ENCODE measurements at places on chromosomes 16 and 17.
A peak's percentile ranks its signal among the peaks of the same experiment; 100 is the strongest.

DNA sequence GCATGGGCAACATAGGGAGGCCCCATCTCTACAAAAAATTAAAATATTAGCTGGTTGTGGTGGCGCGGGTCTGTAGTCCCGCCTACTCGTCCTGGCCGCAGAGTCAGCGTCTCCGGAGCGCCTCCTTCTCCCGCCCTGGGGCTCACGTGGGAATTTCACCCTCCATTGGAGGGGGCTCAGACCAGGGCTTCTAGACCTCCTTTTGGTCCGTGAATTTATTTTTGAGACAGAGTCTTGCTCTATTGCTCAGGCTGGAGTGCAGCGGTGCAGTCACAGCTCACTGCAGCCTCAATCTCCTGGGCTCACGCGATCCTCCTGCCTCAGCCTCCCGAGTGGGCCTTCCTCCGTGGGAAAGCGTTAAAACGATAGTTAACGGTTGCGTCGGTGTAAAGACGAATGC, 394 bp upstream of the NME4 start:
- peak; percentile 77 for DNase-seq

DNA sequence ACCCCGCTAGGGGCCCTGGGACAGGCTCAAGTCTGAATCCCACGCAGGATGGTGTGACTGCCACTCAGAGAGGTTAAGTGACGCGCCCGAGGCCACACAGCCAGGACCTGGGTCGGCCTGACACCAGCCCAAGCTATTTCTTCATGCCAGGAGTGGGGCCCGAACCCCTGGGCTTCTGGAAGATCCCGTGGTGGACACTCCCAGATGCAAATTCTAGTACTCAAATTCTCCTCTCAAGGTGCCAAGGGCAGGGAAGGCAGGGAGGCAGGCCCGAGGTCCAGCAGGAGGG, 5.2 kb downstream of the IL17C start:
- DNase-seq = no peak

- DNase-seq = peak; percentile 58
Observed at GRCh38 chr16:82660966-82661365, 34.2 kb downstream of the CDH13 start.

- peak; percentile 85 for DNase-seq
Observed at GRCh38 chr17:59425085-59425931, 93.9 kb downstream of the YPEL2 start.

DNA sequence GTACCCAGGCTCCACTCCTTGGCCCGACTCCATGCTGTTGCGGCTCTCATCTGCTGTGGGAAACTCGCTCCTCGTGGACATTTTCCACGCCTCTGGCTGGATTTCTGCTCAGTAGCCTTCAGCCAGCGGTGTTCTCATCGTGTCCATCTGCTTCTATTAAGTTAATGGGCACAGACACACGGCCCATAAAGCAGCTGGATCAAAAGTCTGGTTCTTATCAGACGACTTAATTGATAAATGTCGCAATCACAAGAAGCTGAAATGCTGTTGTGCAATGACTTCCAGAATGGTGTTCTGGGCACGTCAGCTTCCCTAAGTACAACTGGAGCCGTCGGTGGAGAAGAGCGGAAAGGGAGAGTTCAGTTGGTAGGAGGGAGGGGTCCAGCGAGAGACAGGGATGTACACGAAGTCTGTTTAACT, 211.7 kb upstream of the CHMP6 start:
- DNase-seq = peak; percentile 31

- peak; percentile 6 for DNase-seq
Observed at GRCh38 chr17:33494151-33494550, 201.1 kb upstream of the ASIC2 start.

- no peak for DNase-seq
Observed at GRCh38 chr17:83149761-83150251, 70.4 kb downstream of the METRNL start.

DNA sequence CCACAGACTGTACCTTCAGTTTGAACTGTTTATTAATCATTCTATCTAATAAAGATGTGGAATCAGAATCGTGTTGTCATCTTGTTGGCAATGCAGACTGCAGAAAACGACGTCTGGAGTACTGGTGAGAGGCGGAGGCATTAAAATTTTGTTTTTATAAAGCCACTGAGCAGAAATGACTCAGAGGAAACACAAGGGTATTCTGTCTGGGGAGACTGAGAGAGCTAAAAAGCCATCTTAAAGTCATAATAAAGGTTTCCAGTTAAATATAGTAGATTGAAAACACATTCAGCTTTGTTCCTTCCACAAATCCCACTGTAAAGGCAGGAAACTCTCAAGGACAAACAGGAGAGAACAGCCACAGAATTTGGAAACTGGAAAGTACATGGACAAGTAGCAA, 74.2 kb downstream of the CPPED1 start:
- peak; percentile 6 for DNase-seq

DNA sequence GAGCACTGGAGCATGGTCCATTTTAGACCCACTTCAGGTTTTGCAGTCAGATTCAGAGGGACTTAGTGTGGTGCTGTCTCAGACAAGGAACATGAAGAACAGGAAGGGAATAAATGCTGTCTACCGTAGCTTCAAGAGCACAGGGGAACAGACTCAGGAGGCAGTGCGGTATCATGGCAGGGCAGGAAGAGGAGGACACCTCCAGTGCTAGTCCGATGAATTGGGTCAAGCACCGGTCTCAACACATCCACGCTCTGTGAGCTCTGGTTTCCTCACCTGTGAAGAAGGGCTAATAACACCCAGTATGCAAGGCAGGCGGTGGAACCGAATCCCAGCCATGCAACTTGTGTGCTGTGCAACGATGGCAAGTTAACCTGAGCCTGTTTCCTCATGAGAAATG, 3.6 kb upstream of the ANKFY1 start:
- DNase-seq = no peak

GRCh38 chr16:53156516-53156915, 101.7 kb downstream of the CHD9 start:
- no peak for DNase-seq

DNA sequence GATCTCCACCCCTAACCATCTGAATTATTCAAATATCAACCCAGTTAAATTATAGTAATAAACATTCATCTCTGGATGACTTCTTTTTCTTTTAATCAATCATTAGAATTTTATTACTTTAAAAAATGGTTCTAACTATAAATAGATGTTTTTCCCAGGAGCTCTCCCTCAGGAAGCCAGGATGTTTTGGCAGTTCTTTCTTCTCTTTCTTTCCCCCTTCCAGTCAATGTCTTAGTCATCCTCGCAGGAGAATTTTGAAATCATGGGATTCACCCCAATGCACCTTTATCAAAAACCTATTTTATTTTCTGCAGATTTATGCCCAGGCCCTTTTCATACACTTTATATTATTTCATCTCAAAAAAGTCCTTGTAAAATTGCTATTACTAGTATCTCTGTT, 711.6 kb downstream of the CDH11 start:
- DNase-seq = peak; percentile 23

DNA sequence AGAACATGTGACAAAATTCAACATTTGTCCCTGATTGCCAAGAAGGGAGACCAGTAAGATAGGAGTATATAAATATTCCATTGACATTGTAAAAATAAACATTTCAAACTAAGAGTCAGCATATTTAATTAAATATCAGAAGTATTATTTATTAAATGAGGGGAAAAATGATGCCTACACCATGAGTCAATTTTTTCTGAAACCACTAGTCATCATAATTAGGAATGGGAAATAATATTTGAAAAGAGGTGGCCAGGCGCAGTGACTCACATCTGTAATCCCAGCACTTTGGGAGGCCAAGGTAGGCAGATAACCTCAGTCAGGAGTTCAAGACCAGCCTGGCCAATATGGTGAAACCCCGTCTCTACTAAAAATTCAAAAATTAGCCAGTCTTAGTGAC, 2.1 kb downstream of the CMTM1 start:
- DNase-seq = no peak

GRCh38 chr17:73493956-73494926, 150.0 kb downstream of the SDK2 start:
- DNase-seq = no peak

DNA sequence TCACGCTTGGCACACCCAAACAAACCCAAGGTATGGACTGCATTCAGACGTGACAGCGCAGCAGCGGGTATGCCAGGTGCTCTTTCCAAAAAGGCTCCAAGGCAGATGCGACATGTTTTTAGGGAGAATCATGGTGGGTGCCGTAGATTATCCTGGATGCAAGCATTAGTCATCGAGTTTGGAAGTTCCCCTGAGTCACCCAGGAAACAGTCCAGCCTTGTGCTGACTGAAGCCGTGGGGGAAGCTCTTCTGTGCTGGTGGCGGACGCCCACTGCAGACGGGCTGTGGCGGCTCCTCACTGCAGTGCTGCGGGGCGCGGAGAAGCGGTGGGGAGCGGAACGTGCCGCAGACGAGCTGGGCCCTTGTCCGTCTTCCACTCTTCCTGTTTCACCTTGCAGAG, 13.9 kb downstream of the JPT2 start:
- DNase-seq = no peak

- no peak for DNase-seq
Observed at GRCh38 chr17:74019860-74020259, 183.6 kb upstream of the RPL38 start.

DNA sequence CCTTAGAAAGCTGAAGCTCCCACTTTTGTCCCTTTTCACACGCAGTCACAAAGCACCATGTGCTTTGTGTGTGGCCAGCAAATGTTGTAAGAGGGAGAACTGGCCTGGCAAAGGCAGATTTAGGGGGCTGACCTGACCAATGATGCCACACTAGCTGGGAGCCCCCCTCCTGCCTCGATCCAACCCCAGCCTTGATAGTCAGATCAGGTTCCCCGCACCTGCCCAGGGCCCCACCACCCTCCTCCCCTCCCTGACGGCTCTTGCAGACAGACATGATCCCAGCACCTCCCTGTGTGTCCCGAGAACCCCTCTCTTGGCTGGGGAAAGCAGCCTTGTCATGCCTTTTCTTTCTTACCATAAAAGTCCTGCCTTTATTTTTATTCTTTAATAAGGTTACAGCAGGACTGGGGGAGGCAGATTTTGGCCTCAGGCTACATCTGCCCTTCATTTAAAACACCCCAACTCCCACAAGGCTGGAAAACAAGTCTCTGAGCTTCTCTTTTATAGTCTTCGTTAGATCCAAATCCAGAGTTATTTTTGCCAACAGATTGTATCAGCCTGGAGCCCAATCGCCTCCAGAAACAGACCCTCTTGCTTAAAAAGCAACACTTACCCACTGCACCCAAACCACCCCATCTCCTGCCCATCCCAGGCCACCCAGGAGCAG, 201.8 kb upstream of the CDH5 start:
- peak; percentile 27 for DNase-seq

DNA sequence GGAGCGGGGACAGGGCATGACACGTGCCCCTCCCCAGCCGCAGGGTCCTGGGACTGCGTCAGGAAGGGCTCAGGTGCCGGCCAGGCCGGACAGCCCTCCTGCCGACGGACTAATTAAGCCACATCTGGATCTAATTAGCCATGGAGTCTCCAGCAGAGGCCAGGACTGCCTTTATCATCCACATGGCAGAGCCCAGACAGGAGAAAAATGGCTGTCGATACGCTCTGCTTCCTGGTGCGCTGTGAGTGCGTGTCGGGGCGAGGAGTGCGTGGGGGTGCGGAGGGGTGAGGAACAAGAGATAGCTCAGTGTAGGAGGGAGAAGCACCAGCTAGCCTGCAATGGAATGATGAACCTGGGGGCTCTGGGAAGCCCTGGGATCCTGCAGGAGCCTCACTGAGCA, 218.8 kb downstream of the IRF8 start:
- DNase-seq = no peak

DNA sequence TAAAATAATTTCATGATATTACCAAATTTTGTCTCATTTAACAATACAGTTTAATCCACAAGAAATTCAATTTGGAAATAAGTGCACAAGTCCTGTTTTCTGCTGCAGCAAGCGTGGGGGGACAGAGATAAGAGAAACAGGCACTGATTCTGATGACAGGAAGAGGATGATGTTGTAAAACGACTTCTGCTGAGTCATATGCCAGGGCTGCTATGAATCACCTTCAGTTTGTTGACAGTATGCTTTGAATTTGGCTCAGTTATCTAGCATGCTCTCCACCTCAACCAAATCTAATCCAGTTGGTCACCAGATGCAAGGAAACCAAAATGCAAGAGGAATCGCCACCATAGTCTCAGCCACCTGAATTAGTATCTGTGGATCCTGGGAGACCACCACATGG, 244.1 kb upstream of the MON1B start:
- peak; percentile 22 for DNase-seq

DNA sequence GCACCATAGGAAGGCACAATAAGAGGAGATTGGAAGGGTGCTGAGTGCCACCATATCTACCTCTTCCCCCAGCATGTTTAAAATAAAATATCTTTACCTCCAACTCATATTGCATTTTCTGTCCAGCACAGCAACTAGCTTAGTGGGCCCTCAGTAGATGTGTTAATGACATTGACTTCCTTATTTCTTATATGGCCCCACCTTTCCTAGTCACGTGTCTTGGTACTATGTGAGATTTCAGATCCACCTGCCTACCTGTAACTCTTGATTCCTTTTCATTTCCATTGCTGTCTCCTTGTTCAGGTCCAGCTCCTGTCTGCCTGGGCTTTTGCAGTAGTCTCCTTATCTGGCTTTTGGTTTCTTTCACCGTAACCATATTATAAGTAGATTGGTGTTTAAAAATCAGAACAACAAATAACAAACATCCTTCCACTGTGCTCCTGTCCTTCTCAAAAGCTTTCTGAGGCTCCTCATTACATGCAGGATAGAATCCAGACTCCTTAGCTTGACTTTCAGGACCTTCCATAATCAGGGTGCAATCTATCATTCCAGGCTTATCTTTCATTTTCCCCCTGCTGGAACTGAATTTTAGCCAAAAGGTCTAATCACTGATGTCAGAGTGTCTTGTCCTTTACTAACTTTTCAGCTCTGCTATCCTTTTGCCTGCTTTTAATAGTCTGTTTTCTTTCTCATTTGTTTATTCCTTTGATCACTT, 71.3 kb downstream of the FTO start:
- DNase-seq = no peak

DNA sequence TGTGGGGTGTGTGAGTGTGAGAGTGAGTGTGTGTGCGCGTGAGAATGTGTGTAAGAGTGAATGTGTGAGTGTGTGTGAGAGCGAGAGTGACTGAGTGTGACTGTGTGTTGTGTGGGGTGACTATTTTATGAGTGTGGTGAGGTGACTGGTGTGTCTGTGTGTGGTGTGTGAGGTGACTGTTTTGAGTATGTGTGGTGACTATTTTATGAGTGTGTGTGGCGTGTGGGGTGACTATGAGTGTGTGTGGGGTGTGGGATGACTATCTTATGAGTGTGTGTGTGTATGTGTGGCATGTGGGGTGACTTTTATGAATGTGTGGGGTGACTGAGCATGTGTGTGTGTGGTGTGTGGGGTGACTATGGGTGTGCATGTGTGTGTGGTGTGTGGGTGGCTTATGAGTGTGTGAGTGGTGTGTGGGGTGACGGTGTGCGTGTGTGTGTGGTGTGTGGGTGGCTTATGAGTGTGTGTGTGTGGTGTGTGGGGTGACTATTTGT, 152.9 kb upstream of the PLCG2 start:
- DNase-seq = no peak

DNA sequence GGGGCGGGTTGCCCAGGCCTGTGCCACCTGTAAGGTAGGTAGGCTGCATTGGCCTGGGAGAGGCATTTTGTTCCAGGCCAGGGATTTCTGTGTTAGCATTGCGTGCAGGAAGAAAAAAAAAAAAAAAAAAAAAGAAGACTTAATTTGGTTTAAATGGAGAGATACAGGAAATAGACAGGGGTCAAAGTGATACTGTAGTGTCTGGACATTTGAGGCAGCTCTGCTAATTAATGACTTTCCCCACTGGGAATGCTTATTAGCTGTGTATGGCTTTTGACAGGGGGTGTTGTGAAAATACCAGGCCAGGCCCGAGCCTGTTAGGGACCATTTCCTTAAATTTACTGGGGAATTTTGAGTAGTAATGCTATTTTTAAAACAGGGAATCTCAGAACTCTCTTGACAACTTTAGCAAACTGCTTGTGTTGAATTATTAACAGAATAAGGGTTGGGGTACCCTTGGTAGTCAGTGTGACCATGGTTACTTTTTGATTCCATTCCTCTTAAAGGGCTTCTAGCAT, 1.0 kb downstream of the MAP2K4 start:
- DNase-seq = peak; percentile 22

Data from muscle of leg (tissue), 16 donors.